ENCODE measurements at places on chromosomes 16 and 17.

DNA sequence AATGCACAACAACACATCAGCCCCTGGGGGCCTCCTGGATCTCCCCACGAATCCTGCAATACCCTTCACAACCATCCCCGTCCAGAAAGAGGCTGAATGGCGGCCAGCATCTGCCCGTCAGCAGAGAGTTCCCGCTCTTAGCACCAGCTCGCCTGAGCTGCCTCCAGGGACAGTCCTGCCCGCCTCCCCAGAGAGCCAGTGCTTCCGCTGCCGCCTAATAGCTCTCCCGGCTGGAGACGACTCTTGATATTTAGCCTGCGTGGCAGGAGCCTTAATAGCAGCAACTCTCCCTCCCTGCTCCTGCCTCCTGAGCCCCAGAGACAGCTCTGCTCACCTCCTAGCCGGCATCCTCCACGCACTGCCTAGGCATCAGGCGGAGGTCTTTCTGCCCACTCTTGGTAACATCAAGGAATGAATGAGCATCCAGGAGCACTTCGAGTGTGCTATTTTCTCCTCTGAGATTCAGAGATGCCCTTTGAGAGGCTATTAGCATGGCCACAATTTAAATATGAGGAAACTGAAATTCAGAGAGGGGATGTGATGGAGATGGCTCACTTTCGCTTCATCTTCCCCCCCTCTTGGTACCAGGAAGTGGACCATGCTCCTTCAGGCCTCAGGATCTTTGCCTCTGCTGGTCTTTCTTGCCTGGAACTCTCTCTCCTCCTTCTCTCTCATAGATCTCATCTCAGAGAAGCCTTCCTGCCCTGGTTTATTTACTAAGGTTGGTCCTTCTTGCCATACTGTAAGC, 67.9 kb downstream of the RAI1 start:
- DNase-seq, result no peak

DNA sequence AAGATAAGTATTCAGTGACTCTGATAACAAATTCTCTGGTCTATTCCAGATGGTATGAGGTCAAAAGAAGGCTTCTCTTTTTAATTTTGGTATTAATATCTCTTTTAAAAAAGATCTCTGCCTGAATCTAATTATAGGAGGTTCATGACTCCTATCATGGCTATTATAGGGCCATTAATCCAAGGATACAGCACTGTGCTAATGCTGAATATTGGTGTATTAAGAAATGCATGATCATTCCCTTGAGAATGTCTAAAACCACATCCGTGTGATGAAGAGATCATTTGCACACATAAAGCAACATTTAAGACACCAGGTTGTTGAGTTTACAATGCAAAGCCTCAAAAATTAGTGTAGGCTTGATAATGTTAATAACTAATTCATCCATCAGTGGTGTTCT, 160.4 kb upstream of the MON1B start:
- DNase-seq, result no peak

- no peak for DNase-seq
Measured at GRCh38 chr17:11641521-11642275, 43.4 kb downstream of the DNAH9 start.

GRCh38 chr17:66747578-66748275, 87.2 kb upstream of the CACNG5 start:
- DNase-seq, result no peak

GRCh38 chr16:68825427-68825826, 17.9 kb upstream of the TANGO6 start:
- DNase-seq, result no peak

- DNase-seq, result peak; percentile 13
Measured at GRCh38 chr16:5502467-5502869, 404.9 kb upstream of the EEF2KMT start.

- peak; percentile 76 for DNase-seq
Measured at GRCh38 chr17:47742319-47743181, 9.5 kb downstream of the TBX21 start.

DNA sequence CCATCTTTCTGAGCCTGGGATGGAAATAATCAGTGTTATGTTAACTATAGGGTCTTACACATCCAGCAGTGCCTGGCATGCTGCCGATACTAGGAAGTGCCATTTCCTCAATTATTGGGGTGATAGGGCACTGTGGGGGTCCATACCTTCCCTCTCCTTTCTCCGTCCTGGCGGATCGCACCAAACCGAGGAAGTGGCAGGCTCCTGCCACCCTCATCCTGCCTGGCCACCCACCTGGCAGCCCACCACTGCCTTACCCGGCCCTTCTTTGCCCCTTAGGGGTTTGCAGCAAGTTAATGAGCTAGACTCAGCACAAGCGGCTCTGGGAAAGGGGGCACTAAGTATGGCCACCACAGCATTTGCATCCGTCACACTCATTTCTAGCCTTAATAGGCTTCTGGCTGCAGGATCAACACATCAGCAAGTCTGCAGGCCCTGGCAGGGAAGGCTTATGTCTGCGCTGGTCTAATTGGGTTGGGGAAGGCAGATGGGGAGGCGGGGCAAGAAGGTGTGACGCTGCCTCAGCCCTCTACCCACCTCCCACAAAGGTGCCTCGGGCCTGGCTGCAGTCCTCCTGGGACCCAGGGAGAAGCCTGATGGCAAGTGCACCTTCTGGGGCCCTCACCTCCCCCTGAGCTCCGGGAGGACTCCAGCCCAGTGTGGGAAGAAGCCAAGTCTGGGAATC, 28.6 kb downstream of the DCAKD start:
- DNase-seq, result no peak

- no peak for DNase-seq
Measured at GRCh38 chr16:15866451-15866850, 9.6 kb upstream of the MYH11 start.

GRCh38 chr16:20675488-20676267, 21.8 kb downstream of the ACSM1 start:
- no peak for DNase-seq

DNA sequence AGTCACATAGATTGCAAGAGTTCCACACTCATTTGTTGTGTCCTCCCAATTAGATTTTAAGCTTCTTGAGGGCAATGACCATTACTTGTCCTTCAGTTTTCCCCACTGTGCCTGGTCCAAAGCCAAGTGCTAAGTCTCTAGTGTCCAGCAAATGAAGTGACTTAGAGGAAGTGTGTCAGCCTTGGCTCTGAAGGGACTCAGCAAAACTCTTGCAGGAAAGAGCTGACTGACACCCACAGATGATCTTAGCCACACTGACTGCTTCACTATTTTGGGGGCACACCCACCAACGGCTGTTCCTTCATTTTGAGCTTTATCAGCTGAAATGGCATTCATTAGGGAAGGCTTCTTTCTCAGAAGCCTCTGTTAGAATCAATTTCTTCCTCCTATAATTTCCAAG, 358.1 kb downstream of the UTP18 start:
- no peak for DNase-seq

DNA sequence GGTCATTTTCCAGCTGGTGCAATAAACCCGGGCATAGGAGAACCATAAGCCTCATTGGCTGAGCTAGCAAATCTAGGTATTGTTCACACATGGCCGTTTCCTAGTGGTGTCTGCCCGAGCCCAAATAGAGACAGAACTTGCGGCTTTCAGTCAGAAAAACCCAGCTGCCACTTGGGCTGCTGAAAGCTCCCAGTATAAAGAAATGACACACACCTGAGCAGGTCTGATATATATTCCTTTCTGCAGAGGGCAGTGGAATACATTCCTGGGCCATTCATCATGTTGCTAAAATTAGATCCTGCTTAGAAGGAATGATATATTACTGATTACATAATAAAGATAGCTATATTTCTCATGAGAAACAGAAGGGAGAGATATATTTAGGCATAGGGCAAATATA, 83.9 kb upstream of the IRX5 start:
- no peak for DNase-seq

DNA sequence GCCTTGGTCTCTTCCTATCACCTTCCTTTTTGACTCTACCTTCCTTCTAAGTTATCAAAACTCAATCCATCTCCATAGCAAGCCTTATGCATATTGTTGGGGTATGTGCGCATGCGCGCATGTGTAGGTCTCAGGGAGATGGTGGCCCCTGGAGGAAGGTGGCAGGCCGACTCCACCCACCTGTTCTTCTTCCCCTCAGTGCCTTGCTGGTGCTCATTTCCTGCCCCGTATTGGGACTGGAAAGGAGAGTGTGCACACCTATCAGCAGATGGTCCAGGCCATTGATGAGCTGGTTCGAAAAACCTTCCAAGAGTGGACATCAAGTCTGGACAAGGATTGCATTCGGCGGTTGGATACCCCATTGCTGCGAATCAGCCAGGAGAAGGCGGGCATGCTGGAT, 25.2 kb downstream of the DNAH2 start:
- DNase-seq, result no peak

GRCh38 chr17:65515512-65515911, 45.9 kb downstream of the AXIN2 start:
- DNase-seq, result no peak

GRCh38 chr17:82527898-82528297, 8.4 kb downstream of the FOXK2 start:
- no peak for DNase-seq

DNA sequence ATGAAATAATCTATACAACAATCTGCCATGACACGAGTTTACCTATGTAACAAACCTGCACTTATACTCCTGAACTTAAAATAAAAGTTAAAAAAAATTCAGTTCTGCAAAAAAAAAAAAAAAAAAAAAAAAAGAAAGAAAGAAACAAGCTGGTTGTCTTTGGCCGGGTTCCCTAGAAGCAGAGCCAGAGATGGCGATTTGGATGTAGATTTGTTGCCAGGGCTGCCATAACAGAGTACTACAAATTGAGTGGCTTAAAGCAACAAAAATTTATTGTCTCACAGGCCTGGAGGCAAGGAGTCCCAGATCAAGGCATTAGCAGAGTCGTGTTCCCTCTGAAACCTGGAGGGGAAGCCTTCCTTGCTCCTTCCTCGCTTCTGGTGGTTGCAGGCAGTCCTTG, 20.4 kb downstream of the SYT17 start:
- no peak for DNase-seq

DNA sequence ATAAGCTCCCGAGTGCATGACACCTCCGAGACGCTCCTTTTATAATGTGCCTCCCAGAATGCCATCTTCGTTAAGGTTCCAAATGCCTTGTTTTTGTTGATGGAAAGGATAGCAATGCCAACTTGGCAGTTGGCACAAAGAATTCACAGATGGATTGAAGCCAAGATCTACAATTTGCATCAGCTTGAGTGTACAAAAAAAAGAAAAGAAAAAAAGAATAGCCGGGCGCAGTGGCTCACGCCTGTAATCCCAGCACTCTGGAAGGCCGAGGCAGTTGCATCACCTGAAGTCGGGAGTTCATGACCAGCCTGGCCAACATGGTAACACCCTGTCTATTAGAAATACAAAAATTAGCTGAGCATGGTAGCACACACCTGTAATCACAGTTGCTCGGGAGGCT, 7.6 kb downstream of the TBC1D16 start:
- DNase-seq, result no peak

DNA sequence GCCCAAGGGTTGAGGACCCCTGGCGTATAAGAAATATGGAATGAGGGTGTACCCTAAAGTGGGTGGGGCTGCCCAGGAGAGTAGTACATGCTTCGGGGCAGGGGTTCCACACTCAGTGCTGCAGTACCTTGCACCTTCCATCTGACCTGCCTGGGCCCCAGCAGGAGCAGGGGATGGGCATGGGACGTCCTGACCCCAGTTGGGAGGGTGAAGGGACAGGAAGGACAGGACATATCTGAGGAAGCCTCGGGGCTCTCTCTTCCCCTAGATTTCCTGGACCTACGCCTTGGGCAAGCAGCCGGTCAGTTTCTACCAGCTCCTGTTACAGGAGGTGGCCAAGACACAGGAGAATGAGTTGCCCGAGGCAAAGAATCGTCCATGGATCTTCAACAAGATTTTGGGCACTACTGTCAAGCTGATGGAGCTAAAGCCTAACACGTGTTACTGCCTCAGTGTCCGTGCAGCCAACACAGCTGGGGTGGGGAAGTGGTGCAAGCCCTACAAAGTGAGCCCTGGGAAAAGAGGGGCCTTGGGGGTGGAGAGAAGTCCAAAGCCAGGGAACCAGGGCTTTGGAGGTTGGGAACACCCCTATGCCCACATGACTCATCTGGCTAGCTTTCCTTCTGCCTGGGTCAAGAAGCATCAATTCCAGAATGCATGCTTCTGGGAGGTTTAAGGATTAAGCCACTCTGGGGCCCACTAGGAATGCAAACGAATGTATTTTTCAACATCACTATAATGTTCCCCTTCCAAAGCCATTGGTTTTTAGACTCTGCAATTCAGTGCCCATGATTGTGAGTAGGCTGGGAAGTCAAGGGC, 7.9 kb downstream of the FNDC8 start:
- DNase-seq, result no peak

- no peak for DNase-seq
Measured at GRCh38 chr17:73170324-73170723, 5.5 kb downstream of the SSTR2 start.

Data from HuH-7 (cell line).